ENCODE measurements at places on chromosomes 1 and 21. TPM values are rescaled to one million over a fixed set of nuclear protein-coding genes. Genes with fewer than 3 reads are reported as not detected.

DNA sequence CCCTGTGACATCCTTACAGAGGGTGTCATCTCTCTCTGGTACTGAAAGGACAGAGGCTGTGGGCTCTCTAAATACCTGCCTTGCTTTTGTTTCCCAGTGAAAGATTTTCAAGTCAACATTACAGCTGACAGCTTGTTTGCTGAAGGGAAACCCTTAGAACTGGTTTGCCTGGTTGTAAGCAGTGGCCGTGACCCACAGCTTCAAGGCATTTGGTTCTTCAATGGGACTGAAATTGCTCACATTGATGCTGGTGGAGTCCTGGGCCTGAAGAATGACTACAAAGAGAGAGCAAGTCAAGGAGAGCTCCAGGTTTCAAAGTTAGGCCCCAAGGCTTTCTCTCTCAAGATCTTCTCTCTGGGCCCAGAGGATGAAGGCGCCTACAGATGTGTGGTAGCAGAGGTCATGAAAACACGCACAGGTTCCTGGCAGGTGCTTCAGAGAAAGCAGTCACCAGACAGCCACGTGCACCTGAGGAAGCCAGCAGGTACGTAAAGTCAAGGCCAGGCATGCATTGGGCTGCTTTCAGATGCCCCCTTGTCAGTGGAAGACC lies 11.8 kb downstream of the CD101 start:
- DNase-seq, result no peak

- DNase-seq, result no peak
Observed at GRCh38 chr1:12126781-12127180, 40.0 kb upstream of the TNFRSF1B start.

CYP4Z1 gene
- 0.86 TPM for total RNA-seq

RYR2 gene
- 744 TPM for total RNA-seq

- no peak for DNase-seq
Observed at GRCh38 chr1:209926045-209926444, 12.0 kb upstream of the SYT14 start.

DNA sequence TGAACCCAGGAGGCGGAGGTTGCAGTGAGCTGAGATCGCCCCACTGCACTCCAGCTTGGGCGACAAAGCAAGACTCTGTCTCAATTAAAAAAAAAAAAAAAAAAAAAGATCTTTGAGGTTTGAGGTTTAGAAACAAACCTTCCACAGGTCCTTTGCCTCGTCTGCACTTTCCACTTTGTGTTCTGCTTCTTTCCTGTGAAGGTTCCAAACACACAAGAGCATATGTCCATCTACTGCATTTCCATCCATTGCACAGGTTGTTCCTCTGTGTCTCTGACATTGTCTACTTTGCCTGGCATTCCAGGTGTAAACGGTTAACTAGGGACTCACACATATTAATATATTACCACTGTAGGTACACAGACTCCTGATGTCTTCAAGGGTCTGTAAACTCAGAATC lies 40.1 kb downstream of the DSTYK start:
- no peak for DNase-seq

- DNase-seq, result no peak
Observed at GRCh38 chr1:116448785-116449385, 75.8 kb downstream of the ATP1A1 start.

DNA sequence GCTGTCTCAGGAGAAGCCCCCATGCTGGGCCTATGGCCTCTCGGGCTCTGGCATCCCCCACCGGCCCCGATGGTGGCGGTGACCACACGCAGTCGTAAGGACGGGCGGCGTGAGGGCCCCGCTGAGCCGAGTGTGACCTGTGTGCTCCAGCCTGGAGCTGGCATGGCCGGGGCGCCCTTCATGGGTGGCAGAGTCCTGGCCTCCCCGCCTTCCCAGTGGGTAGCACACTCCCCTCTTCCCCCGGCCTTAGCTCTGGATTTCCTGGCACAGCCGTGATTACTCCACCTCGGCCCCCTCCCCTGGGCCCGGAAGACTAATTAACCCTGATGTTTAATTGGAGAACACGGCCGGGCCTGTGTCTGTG lies 44.6 kb downstream of the SLX9 start:
- peak; percentile 42 for DNase-seq

PDC gene
- total RNA-seq, result not detected

- DNase-seq, result no peak
Observed at GRCh38 chr21:29657240-29657989, 282.4 kb downstream of the GRIK1 start.

OVAAL gene
- 1.1 TPM for total RNA-seq

RGS5 gene
- 270 TPM for total RNA-seq

CELA3B gene
- not detected for total RNA-seq

- DNase-seq, result no peak
Observed at GRCh38 chr1:227260433-227260832, 57.9 kb downstream of the CDC42BPA start.

PGBD5 gene
- 12.8 TPM for total RNA-seq

ADORA1 gene
- 12.5 TPM for total RNA-seq
